Upper lobe of left lung (tissue), 6 donors: ENCODE measurements at places on chromosomes 3 and 15. TPM values are rescaled to one million over a fixed set of nuclear protein-coding genes. Genes with fewer than 3 reads are reported as not detected.

DNA sequence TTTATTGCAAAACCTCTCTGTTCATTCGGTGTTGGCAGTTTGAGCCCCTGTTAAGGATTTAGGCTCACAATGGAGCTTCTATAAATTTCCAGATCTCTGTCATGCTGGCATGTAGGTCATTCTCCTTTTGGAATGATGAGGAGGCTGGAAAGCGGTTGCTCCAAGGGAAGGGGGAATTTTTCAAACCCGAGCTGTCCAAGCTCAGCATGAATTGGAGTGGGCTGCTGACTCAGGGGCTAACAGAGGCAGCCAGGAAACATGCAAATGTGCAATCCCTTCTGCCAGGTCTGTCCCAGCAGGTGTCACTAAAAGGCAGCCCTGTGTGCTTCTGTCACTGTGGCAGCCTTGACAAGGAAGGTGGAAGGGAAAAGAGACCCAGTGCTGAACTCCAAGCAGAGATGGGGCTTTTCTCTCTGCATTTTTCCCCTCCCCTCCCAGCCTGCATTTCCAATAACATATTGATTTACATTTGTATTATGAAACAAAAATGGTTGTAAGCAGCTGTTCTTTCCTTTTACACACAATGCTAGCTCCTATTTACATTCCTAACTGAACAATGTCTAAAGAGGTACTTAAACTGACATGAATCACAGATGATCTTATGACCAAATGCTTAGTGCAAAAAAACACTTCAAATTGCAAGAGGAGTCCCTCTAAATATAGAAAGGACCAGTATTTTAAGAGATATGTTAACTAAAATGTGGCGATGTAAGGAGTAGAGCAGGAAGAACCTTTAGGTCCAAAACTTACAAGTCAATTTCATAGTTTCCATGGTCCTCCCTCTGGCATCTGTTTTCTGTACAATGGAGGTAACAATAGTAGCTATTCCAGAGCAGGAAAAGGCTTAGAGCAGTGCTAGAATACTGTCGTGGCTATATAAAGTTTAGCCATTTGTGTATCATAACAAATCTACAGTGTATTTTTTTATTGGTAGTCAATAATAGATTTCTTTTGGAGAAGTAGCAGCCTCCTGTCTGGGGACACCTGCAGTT, 84.5 kb upstream of the ATP10A start:
- no peaks in the 10 kb centered on the region for H3K4me1 ChIP-seq
- no peaks in the 10 kb centered on the region for H3K36me3 ChIP-seq

DNA sequence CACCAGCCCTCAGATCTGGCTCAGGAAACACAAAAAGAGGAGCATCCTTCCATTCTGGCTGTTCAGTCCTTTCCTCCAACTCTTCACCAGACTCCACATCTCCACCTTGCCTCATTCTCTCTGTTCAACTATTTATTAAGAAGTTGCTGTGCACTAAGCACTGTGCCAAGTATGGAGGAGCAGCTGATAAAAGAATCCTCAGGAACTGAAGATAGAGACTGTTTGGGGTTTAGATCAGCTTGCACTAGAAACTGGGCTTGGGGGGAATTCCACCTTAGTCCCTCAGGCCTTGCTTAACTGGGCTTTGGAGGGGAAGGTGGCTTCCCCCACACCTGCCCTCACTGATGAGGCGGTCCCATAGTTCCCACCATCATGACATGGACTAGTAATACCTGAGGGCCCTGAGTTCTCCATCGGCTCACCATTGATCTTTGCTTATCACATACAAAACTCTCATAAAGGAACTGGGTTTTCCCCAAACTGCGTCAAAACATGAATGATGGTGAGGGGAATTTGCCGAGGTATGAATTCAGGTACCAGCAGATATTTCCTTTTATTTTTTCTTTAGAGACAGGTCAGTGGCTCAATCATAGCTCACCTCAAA, 1.7 kb upstream of the CCR8 start:
- no peaks in the 10 kb centered on the region for H3K27me3 ChIP-seq
- DNase-seq = no peak
- no peaks in the 10 kb centered on the region for H3K36me3 ChIP-seq

GRCh38 chr3:23566499-23566898, 239.3 kb upstream of the UBE2E1 start:
- DNase-seq = no peak
- H3K4me3 ChIP-seq = no peak overlapping the region
- H3K27ac ChIP-seq = no peak overlapping the region
- H3K4me1 ChIP-seq = no peaks in the 10 kb centered on the region
- no peaks in the 10 kb centered on the region for H3K36me3 ChIP-seq
- no peaks in the 10 kb centered on the region for H3K27me3 ChIP-seq

GRCh38 chr3:160804762-160805161, 48.7 kb downstream of the PPM1L start:
- no peak for DNase-seq
- peaks cover 19% of the 10 kb centered on the region for H3K4me1 ChIP-seq
- no peak overlapping the region for H3K27ac ChIP-seq
- no peaks in the 10 kb centered on the region for H3K36me3 ChIP-seq
- H3K27me3 ChIP-seq = no peaks in the 10 kb centered on the region
- H3K4me3 ChIP-seq = no peak overlapping the region

Gene ASTE1
- total RNA-seq = 6.3 TPM

DNA sequence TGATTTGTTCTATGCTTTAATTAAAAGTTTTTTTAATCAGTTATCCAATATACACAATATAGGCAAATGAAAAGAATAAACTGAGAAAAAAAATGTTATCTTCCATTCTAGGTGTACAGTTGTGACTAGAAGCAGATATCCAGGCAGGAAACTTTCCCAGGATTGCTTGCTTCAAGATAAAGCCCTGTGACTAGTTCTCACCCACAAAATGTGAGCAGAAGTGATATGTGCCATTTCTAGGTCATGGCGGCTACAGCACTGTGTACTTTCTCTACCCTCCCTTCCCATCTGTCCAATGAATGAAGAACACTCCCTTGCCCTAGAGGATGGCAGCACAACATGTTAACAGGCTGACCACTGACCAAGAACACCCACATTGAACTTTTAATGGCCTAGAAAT, 110.5 kb upstream of the STT3B start:
- no peak overlapping the region for H3K27ac ChIP-seq
- DNase-seq = no peak
- no peaks in the 10 kb centered on the region for H3K27me3 ChIP-seq
- H3K4me3 ChIP-seq = no peak overlapping the region
- H3K4me1 ChIP-seq = no peaks in the 10 kb centered on the region

- no peak overlapping the region for H3K4me3 ChIP-seq
- no peaks in the 10 kb centered on the region for H3K27me3 ChIP-seq
- no peak for DNase-seq
- H3K36me3 ChIP-seq = no peaks in the 10 kb centered on the region
- no peak overlapping the region for H3K27ac ChIP-seq
- peaks cover 9% of the 10 kb centered on the region for H3K4me1 ChIP-seq
Observed at GRCh38 chr3:53489386-53489785, 5.0 kb upstream of the CACNA1D start.

DNA sequence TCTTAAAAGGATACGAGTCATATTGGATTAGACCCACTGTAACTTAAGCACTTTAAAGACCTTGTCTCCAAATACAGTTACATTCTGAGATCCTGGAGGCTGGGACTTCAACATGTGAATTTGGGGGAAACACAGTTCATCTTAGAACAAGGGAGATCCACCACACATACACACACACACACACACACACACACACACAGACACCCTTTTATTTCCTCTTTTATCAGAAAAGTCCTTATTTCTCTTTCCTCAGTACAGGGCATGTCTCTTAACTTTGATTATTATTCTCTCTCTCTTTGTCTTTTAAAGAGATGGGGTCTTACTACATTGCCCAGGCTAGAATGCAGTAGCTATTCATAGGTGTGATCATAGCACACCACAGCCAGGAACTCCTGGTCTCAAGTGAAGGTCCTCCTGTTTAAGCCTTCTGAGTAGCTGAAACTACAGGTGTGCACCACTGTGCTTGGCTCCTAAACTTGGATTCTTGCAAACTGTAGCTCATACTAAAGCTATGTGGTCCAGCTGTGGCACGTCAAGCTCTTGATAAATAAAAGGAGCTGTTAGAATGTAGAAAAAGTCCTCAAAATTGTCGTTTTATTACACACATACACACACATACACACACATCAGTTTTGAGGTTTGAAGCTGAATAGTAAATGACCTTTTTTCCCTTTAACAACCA, 7.4 kb downstream of the GOLM2 start:
- peaks cover 21% of the 10 kb centered on the region for H3K4me1 ChIP-seq
- H3K27me3 ChIP-seq = no peaks in the 10 kb centered on the region
- H3K4me3 ChIP-seq = no peak overlapping the region
- no peak overlapping the region for H3K27ac ChIP-seq

- H3K36me3 ChIP-seq = peaks cover 4% of the 10 kb centered on the region
- H3K4me3 ChIP-seq = no peak overlapping the region
- DNase-seq = no peak
Observed at GRCh38 chr3:124800511-124801258, 70.4 kb downstream of the UMPS start.

Gene GRIP2
- 0.33 TPM for total RNA-seq

Gene GMNC
- total RNA-seq = not detected

- H3K27me3 ChIP-seq = no peaks in the 10 kb centered on the region
- H3K27ac ChIP-seq = peak within 1 kb of the TSS; percentile 59
- H3K4me3 ChIP-seq = peak within 1 kb of the TSS; percentile 43
- H3K4me1 ChIP-seq = no peaks in the 10 kb centered on the region
Observed at GRCh38 chr3:100993309-100993708, at the start of gene ABI3BP. TSS of gene ABI3BP (minus strand) at chr3:100993421. CDS start at chr3:100993384, 37 bp downstream.

Gene CD47
- total RNA-seq = 79.6 TPM

Gene LRRIQ4
- 0.22 TPM for total RNA-seq

- no peaks in the 10 kb centered on the region for H3K4me1 ChIP-seq
- peaks cover 10% of the 10 kb centered on the region for H3K36me3 ChIP-seq
- H3K27me3 ChIP-seq = no peaks in the 10 kb centered on the region
- DNase-seq = no peak
- H3K27ac ChIP-seq = no peak overlapping the region
Observed at GRCh38 chr3:141981084-141981483, 104.6 kb downstream of the ATP1B3 start.

- H3K27ac ChIP-seq = no peak overlapping the region
- no peak overlapping the region for H3K4me3 ChIP-seq
- H3K4me1 ChIP-seq = no peaks in the 10 kb centered on the region
- no peak for DNase-seq
- no peaks in the 10 kb centered on the region for H3K27me3 ChIP-seq
Observed at GRCh38 chr3:193767353-193768069, 174.5 kb downstream of the OPA1 start.

GRCh38 chr15:89766357-89767311, 9.5 kb upstream of the MESP2 start:
- no peaks in the 10 kb centered on the region for H3K36me3 ChIP-seq
- H3K4me1 ChIP-seq = no peaks in the 10 kb centered on the region
- H3K4me3 ChIP-seq = no peak overlapping the region
- H3K27ac ChIP-seq = no peak overlapping the region

DNA sequence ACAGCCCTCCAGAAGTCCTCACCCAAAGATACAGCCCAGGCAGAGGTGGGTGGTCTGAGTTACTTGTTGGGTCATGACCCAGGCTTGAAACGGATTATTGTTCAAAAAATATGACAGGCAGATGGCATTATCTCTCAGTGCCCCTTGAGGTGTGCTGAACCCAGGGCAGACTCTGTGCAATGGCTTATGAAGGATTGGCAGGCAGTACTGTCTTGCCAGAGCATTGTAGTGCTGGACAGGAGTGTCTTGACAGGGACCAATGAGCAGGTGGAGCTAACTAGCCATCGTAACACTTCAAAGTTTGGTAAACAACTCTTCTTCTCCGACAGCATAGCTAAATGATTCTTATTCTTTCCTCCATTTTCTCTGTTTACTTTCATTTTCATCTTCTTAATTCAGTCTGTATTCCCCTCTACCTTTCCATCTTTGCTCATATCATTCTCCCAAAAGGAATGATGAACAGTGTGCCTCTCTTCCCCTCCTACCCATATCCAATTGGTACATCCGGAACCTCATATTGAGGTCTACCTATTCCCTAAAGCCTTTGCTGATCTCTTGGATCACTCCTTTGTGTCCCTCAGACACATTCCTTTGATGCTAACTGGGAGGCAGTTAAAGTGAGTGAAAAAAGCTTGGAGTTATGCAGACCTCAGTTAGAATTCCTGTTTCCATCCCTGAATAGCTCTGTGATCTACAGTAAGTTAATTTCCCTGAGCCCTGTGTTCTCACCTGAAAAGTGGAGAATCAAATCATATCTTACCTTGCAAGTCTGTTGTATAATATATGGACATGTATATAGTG, 2.6 kb upstream of the IL20RB start:
- DNase-seq = no peak
- no peaks in the 10 kb centered on the region for H3K27me3 ChIP-seq
- H3K27ac ChIP-seq = no peak overlapping the region
- peaks cover 4% of the 10 kb centered on the region for H3K4me1 ChIP-seq
- no peaks in the 10 kb centered on the region for H3K36me3 ChIP-seq

- H3K4me1 ChIP-seq = no peaks in the 10 kb centered on the region
- DNase-seq = no peak
- no peaks in the 10 kb centered on the region for H3K27me3 ChIP-seq
- no peak overlapping the region for H3K27ac ChIP-seq
Observed at GRCh38 chr3:175598740-175599139, 739.6 kb downstream of the NAALADL2 start.

DNA sequence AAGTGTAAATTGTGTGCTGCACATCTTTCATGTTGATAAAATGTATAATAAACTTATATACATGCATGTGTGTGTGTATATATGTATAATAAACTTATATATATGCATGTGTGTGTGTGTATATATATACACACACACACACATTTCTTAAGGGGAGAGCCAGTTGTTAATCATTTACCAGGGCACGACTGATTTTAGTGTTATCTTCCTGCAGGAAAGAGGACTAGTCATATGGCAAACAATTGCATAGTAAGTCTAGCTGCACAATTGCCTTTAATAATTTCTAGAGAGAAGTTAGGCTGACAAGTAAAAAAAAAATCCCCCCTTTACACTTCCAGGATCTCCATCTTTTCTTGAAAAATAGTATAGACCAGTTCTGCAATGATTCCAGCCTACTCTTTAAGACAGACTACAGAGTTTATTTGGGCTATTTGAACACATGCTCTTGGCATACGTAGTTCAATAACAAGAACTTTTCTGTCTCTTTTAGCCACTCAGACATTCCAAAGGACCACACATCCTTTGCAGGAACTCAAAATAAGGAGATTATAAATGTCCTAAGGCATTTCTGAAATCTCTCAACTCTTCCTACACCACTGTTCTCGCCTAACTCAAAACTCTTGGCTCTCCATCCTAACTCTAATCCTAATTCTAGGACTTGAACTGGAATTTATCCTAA, 163.6 kb upstream of the SETMAR start:
- H3K36me3 ChIP-seq = no peaks in the 10 kb centered on the region
- no peaks in the 10 kb centered on the region for H3K27me3 ChIP-seq
- H3K27ac ChIP-seq = no peak overlapping the region
- DNase-seq = no peak
- H3K4me1 ChIP-seq = no peaks in the 10 kb centered on the region

- no peak overlapping the region for H3K4me3 ChIP-seq
- no peak overlapping the region for H3K27ac ChIP-seq
- H3K4me1 ChIP-seq = peaks cover 20% of the 10 kb centered on the region
- no peaks in the 10 kb centered on the region for H3K27me3 ChIP-seq
Observed at GRCh38 chr3:56810577-56811545, 9.1 kb upstream of the ARHGEF3 start.

Gene AMIGO3
- total RNA-seq = 0.34 TPM

Gene ZNF148
- 24.5 TPM for total RNA-seq
